ENCODE measurements at places on chromosomes 3 and 15.

DNA sequence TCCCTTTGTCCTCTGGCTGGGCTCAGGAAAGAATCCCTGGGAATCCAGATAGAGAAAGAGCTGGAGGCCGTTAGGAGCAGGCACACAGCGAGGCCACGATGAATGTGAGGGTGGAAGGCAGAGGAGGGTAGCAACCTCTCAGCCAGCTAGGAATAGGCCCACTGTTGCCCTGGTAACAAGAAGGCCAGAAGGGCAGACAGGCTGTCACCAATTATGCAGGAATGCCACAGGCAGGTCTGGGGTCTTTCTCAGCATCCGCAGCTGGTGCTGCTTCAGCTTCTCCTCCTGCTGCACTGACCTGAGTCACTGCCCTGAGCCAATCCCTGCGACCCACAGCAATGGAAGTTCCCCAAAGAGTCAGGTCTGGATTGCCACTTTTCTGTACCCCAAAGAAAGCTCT, 62.8 kb upstream of the C3orf80 start:
- no peak for DNase-seq

GRCh38 chr3:88632226-88632625, 475.2 kb upstream of the EPHA3 start:
- DNase-seq: no peak

DNA sequence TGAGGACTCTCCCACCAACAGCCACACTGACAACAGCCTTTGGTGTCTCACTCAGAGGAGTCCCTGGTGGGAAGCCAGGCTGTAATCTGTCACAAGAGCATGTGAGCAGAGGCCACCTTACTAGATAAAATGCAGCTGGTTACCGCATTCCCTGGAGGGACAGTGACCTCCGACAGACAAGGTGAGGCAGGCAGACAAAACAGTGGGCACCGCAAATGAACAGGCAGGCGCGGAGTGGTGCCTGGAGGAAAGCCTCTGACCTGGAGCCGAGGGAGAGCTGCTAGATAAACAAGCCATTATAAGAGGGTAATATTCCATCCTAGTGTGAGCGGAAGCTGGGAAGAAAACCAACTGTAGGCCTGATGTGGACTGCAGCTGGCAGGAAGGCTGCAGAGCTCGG, 736.4 kb downstream of the FHIT start:
- no peak for DNase-seq

- no peak for DNase-seq
Measured at GRCh38 chr3:2454865-2455264, 356.2 kb downstream of the CNTN4 start.

DNA sequence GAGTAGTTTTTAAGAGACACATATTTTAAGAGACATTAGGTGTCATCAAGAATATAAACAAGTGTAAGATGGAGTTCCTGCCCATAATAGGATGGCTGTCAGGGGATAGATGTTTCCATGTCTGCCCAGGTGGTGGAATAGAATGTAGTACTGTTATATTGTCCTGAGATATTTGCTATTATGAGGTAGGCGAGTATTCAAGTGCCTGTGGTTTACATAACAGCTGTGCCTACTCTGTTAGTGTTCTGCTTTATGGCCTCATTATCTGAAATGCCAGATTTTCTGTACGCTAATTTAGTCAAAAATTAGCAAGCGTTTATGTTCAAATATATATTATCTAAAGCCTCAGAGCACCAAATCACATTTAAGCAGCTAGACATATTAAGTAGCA, 360.2 kb upstream of the ROPN1 start:
- no peak for DNase-seq

DNA sequence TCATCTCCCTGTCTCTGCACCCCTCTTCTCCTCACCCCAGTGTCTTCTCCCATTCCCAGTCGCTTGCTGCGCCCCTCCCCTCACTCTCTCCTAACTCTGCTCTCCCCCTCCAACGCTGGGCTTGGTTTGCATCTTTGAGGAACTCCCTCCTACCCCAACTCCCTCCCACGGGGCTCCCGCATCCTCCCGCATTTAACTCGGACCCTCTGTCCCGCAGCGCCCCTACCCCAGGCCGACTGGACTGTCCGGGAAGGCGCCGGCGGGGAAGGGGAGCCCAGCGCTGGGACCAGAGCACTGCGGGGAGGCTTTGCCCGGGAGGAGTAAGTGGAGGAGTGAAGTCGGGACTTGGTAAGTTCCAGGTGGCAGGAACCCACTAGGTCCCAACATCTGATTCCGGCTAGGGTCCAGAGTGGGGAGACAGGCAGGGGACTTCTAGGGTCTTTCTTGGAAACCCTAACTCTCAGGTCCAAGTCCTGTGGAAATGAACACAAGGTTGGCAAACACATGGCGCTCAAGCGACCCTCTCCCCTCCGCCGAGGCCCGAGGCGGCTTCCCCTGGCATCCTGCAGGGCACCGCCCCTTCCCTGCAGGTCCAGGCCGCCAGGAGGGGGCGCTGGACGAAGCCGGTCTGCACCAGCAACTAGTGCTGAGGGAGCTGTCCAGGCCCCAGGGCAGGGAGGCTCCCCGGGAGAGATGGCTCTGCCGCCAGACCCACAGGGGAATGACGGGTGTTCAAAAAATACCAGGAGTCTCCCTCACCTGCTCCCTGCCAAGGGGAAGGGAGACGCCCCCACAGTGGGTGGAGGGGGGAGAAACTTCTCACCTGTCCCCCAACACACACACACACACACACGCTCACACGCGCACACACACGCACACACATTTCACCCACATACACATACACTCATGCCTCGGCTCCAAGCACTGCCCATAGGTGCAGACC, 53.2 kb downstream of the LHFPL4 start:
- peak; percentile 97 for DNase-seq

- no peak for DNase-seq
Measured at GRCh38 chr3:184949251-184949965, 137.4 kb downstream of the VPS8 start.

- DNase-seq: no peak
Measured at GRCh38 chr15:99120050-99120777, 15.3 kb downstream of the SYNM start.

- no peak for DNase-seq
Measured at GRCh38 chr3:64612082-64612860, 75.5 kb downstream of the ADAMTS9 start.
